ENCODE measurements at places on chromosomes 12 and 14. TPM values are rescaled to one million over a fixed set of nuclear protein-coding genes. Genes with fewer than 3 reads are reported as not detected.
A peak's percentile ranks its signal among the peaks of the same experiment; 100 is the strongest.

The FBRSL1 gene
- 0.83 TPM for total RNA-seq

DNA sequence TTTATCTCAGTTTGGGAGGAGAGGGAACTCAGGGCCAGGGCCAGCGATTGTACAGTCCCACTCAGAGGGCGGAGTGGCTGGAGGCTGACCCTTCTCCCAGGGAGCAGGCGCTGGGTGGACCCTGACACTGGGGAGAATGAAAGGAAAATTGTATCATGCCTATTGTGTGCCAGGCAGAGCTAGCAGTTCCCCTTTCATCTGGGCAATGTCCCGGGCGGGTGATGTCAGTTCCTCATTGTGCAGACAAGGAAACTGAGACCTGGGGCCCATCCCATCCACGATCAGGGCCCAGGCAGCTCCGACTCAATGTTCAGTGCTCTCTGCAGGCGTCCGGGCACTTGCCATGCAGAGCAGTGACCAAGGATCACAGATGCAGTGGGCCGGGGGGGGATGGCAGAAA lies 101.9 kb upstream of the RTL1 start:
- H3K36me3 ChIP-seq, result peaks cover 58% of the 10 kb centered on the region
- DNase-seq, result no peak
- peaks cover 27% of the 10 kb centered on the region for H3K4me1 ChIP-seq
- peak overlapping the region; percentile 82 for H3K27ac ChIP-seq
- H3K4me3 ChIP-seq, result no peak overlapping the region
- no peaks in the 10 kb centered on the region for H3K27me3 ChIP-seq

GRCh38 chr12:29739279-29739991 lies 44.3 kb downstream of the TMTC1 start:
- peak overlapping the region; percentile 67 for H3K27ac ChIP-seq
- H3K4me3 ChIP-seq, result no peak overlapping the region
- DNase-seq, result peak; percentile 93
- no peaks in the 10 kb centered on the region for H3K27me3 ChIP-seq

DNA sequence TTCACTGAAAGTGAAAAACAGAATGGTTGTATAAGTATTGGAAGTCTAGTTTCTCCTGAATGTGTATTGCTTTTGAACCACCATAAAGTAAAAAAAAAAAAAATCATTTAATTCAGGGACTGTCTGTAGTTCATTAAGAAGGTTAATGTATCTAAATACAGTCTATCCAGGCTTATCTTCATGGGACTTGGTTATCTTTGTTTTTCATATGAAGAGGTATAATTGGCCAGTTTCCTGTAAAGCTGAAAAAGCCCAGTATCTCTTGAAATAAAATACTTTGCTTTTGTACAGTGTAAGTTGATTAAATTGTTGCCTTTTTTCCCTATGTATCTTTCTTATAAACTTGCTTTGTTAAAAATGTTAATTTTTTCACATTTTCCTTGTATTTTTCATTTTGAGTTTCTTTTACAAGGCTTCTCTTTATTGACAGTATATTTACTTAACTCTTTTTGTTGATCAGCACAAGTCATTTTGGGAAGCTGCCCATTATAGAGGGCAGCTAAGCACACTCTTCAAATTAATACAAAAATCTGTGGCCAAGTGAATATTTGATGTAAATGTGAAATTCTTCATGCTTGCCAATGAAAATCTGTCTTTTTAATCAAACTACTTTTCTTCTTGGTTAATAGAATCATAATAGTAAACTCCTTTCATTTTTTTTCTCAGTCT lies 156.0 kb downstream of the TMTC3 start:
- peaks cover 10% of the 10 kb centered on the region for H3K4me1 ChIP-seq
- H3K4me3 ChIP-seq, result no peak overlapping the region
- H3K36me3 ChIP-seq, result no peaks in the 10 kb centered on the region
- DNase-seq, result no peak
- H3K27me3 ChIP-seq, result no peaks in the 10 kb centered on the region

DNA sequence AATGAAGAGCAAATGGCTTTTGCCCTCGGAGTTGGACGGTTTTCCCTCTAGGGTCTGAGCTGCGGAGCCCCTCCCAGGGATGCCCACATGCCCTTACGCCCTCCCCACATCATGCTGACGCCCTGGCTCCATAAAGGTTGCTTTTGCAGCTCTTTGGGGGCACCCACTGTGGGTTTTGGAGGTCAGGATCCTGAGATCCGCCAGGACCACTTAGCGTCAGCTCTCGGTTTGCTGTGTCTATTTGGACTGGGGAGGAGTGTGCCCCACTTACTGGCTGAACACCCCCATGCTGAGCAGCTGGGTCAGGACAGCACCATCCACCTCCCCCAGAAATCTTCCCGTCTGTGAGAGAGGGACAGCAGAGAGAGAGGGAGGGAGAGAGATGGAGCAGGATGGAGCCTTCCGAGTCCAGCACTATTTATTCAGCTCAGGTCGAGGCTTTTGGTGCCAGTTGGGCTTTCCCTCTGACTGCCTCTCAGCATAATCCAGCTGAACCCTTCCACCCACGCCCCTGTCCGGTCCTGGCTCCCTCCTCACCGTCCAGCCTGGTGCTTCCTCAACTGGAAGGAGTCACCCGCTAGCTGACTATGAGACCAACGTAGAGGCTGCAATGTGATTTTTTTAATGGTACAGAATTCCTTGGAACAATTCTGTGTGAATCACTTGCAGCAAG lies 18.9 kb upstream of the LRTM2 start:
- no peak overlapping the region for H3K4me3 ChIP-seq
- no peak overlapping the region for H3K27ac ChIP-seq
- peak; percentile 29 for DNase-seq
- H3K36me3 ChIP-seq, result no peaks in the 10 kb centered on the region
- H3K27me3 ChIP-seq, result no peaks in the 10 kb centered on the region
- H3K4me1 ChIP-seq, result no peaks in the 10 kb centered on the region

- 0 out of 2 replicates have a peak, but pooled peaks cover 2% of the 10 kb centered on the region for H3K27me3 ChIP-seq
- H3K4me1 ChIP-seq, result no peaks in the 10 kb centered on the region
- H3K36me3 ChIP-seq, result no peaks in the 10 kb centered on the region
These were observed 41.4 kb downstream of the SPTSSA start for GRCh38 chr14:34420547-34421150.

Data from IMR-90 (cell line).